C1 segment of cervical spinal cord (tissue), 14 donors: ENCODE measurements at places on chromosomes 13 and 19.
A peak's percentile ranks its signal among the peaks of the same experiment; 100 is the strongest.

- DNase-seq = no peak
Observed at GRCh38 chr13:112690283-112690929, 568 bp downstream of the ATP11A start.

DNA sequence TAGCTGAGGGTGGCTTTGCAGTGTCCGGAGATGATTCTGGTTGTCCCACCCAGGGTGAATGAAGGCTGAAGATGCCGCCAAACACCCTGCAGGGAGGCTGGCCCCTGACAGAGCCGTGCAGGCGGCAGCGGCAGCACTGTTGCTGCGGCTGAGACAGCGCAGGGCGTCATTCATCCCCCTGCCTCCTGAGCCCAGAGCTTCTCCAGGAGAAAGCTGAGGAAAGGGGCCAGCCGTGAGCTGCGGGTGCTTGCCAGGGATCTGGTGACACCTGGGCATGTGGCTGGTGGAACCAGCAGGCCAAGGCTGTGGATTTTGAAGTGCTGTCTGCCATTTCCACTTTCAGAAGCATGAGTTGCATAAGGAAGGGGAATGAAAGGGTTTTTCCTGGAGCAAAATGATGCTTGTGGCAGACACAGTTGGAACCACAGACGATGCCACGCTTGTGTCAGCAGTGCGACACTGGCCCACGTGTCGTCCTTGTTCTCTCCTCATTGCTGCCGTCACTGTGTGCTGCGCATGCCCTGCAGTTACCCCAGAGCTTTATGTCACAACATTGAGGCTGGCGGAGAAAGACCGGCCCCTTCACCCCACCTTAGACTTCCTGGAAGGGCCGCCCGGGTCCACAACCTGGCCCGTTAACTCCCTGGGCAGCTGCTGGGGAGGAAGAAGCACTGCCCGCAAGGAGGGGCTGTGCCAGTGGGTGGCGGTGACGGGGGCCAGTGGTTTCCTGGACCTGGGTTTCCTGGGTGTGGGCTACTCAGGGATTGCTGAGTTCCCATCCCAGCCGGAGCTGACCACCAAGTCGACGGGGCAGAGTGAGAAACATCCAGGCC lies 22.7 kb downstream of the TFDP1 start:
- no peak for DNase-seq

GRCh38 chr13:90447734-90448101 lies 899.8 kb upstream of the MIR17HG start:
- DNase-seq = no peak

- DNase-seq = no peak
Observed at GRCh38 chr13:108227651-108228272, 9.6 kb downstream of the ABHD13 start.

- no peak for DNase-seq
Observed at GRCh38 chr13:97245011-97245410, 22.9 kb downstream of the MBNL2 start.

GRCh38 chr13:23575632-23576031 lies 5.4 kb downstream of the TNFRSF19 start:
- DNase-seq = no peak

DNA sequence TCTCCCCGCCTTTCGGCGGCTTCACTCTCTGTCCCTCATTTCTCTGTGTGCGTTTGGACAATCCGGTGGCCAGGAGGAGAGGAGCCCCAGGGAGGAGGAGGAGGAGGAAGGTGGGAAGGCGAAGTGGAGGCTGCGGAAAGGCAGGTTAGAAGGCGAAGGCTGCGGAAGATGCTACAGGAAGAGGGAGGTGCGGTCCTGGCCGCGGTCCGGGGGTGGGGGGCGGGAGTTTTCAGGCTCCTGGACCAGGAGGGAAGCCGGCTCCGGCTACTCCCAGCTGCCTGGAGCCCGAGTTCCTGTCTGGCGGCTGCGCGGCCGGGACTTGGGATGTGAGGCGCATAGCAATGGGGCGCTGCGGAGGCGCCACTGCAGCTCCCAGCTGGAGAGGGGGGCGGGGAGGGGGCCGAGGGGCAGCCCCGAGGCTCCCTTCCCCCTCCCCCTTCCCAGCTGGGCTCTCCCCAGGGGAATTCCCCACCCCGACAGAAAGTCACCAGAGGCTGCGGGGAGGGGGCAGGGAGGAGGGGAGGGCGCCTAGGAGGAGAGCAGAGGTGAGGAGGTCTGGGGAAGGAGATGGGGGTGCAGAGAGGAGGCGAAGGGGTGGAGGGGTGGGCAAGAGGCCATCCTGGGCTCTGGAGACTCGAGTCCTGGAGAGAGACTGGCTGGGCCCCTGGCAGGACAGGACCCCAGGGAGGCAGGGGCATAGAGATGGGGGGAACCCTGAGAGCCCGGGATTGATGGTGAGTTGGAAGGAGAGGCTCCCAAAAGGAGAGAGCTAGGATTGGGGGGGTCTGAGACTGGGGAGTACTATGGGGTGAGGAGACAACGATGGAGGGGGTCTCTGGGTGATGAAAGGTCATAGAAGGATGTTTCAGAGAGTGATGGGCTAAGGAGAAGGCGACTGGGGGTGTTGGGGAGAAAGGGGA lies 2.0 kb downstream of the LRRC4B start:
- DNase-seq = peak; percentile 65
